ENCODE measurements at places on chromosomes 3 and 15.

GRCh38 chr15:84633311-84634227, 20.5 kb downstream of the WDR73 start:
- peak; percentile 77 for DNase-seq

DNA sequence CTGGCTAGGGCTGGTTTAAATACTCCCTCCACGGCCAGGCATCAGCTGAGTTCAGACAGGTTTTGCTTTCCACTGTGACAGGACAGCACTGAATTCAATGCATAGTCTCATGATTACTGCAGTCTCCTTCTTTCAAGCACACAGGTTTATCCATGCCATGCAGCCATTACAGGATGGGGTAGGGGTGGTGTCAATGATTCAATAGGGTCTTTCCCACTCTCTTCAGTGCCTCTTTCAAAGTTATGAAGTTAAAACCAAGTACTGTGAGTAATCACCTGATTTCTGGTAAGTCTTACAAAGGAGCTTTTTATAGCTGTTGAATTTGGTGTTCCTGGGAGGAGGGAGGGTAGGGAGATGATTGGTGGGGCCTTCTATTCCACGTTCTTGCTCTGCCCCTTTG, 47.2 kb downstream of the TMEM212 start:
- DNase-seq: no peak

GRCh38 chr15:46714950-46715349, 1002.4 kb upstream of the SEMA6D start:
- DNase-seq: no peak

GRCh38 chr15:66802025-66803001, 100.3 kb downstream of the SMAD6 start:
- DNase-seq: no peak

DNA sequence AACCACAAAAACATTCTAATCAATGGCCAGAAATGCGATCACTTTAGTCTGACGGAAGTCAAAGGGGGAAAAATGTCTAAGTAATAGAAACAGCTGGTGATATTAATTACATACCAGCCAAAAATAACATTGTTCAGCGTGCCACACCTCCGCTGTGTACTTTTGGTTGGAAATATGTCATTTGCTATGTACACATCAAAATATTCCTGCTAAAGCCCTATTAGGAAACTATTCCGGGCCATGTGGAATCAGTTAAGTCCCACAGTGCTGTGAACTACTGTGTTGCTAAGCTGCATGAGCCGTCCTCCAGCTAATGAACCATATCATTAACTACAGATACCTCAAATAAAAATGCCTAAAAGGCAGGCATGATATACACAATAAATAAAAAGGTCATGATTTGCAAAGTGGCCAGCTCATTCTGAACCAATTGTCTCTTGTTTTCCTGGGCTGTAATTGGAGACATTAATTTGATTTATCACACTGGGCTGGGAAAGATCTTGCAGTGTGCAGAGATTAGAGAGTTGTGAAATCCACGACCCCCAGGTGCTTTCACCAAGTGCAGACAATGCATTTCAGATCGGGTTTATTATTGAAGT, 200.5 kb upstream of the LRTM1 start:
- DNase-seq: no peak

GRCh38 chr3:128374746-128375445, 91.8 kb downstream of the DNAJB8 start:
- no peak for DNase-seq

DNA sequence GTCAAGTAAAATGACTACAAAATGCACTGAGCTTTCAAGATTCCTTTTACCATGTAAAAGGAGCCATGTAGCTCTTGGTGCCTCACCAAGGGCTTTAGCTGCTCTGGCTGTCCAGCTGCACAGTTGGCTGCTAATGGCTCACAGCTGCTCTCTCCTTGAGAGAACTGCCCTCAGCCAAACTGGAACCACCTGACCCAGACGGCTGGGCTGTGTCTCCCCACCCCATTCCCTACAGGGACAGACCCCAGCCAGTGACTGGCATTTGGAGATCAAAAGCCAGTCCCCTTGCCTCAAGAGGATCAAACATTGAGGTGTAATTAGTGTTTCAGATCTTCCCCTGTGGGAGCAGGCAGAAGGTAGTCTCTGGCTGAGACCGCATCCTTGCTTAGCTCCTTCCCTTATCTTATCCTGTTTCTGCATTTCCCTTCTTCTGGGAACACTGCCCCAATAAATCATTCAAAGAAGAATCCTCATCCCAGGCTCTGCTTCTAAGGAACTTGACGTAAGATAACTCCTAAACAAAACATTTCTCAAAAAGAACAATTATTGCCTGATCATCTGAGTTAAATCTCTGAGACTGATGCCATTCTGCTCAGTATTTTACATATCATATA, 28.6 kb upstream of the UBE2E2 start:
- DNase-seq: no peak

DNA sequence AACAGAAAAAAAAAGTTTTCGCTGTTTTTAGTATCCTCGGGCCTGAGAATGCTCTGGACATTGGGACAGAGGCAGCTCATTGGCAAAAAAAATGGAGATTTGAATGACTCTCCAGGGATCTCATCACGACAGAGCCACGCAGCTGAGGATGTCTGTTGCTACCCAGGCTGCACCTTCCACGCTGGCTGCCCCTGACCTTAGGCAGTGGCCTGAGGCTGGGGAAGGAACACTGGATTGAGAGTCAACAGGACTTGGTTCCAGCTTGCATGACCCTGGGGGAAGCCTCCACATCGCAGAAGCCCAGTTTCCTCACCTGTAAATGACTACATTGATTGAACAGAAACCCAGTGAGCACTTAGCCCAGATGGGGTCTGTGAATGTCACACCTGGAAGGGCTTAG, 8.7 kb upstream of the ACSBG1 start:
- no peak for DNase-seq

- no peak for DNase-seq
These were observed 14.3 kb downstream of the ZIC4 start for GRCh38 chr3:147391781-147392624.

DNA sequence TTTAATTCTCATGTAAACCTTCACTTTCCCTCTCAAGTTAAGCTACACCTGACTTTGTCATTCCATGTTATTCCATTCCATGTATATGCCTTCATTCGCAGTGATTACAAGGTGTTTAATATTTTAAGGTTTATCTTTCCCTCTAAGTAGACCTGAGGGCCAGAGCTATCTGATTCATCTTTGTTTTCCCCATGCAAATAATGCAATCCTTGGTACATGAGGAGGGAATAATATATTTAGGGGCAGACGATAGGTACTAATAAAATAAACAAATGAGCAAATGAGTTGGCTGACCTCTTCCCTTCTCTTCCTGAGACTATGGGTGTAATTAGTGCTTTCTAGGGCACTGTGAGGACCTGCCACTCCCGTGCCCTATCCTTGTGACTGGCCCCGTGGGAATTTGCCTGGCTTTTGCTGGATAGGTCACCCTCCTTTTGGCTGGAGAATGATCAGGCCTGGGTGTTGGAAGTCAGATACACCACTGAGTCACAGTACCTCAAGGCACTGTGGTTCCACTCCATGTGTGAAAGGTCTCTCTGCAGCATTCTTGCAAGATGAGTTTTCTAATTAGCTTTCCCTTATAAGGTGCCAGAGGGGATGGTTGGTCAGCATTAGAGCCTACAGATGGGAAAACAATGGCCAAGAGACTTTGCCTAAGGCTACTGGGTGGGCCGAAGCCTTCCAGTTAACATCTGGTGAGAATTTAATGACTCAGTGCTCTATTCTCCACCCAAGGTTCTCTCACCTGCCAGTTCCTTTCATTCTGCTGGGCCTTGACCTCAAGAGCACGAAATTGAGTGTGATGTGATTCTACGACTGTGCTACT, 183.2 kb downstream of the P3H2 start:
- DNase-seq: no peak

DNA sequence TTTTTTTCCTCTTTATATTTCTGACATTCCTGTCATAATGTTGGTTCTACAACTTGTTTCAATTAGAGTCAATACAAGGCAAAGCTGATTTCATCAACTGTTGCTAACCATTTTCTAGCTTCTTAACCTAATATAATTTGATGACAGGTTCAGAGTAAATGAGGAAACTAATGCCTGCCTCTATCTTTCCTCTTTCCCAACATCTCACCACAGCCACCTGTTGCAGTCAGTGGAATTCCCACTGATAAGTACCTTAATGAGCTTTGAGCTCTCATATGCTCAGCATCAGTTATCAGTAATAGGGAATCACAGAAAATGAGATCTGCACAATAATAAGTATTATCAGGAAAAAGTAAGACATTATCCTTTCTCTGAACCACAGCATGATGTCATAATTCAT, 241.9 kb downstream of the MEIS2 start:
- DNase-seq: no peak

- DNase-seq: no peak
These were observed 169.6 kb downstream of the B3GALNT1 start for GRCh38 chr3:160935413-160936095.

GRCh38 chr3:112653881-112654300, 12.9 kb upstream of the CCDC80 start:
- no peak for DNase-seq

DNA sequence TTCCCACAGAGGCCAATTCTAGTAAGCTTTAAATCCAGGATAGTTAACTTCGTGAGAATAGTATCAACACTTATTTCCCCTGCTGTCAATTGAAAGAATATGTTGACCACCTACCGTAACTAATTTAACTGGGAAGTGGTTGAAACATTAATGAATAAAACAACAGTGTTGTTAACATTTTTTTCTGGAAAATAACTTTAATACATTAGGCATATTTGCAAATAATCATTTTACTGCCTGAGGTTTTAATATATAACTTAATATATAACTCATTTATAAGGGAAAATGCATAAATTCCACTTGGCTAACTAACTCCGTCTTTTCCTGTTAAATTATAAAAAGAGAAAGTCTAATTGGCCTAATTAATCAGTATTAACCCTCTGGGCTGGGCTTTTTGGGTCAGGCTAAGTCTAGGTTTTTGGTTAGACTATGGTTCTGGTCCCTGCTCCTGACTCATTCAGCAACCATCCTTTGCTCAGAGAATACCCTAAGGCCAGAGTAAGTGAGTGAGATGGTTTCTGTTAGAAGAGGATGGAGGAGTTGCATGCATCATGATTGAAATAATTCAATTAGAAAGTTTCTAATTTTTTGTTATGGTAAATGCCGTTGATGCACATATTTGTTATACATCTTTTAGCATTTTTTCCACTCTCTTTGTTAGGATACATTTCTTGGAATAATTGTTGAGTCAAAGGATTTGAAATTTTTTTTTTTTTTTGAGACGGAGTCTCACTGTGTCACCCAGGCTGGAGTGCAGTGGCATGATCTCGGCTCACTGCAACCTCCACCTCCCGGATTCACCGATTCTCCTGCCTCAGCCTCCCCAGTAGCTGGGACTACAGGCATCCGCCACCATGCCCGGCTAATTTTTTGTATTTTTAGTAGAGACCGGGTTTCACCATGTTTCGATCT, 10.8 kb upstream of the SKIL start:
- DNase-seq: no peak

DNA sequence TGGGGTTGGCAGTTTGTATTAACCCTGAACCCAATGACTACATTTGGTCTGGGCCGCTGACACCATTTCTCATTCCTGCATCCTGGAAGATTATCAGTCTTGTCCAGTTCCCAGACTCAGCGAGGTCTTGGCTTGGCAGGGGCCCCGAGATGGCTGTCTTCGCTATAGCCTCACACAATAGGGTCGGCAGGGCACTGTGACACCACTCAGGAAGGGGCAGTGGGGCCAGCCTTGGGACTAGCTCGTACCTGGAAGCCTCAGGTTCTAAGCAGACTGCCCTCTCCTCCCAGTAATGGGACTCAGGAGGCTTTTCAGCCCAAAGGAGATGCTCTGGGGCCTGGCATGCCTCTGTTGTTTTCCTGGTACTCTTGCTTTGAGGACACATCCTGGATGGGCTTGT, 9.1 kb downstream of the TEX264 start:
- no peak for DNase-seq

DNA sequence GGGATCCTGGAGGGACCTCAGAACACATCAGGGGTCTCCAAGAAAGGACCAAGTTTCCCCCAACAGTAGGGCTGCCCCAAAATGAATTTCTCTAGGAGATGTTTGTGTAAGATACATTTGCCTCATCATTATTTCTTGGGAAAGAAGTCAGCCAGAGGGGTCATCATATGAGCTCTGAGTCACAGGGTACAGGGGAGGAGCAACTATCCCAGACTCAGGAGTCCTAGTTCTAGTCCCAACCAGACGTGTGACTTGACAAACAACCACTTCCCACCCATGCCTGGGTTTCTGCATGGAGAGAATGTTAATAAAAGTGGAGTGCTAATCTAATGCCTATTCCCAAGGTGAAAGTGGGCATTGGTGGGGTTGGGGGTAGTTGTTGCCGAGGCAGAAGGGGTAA, 144.1 kb downstream of the ALDH1A2 start:
- no peak for DNase-seq

GRCh38 chr15:65171428-65171827, 13.7 kb downstream of the CLPX start:
- DNase-seq: no peak

DNA sequence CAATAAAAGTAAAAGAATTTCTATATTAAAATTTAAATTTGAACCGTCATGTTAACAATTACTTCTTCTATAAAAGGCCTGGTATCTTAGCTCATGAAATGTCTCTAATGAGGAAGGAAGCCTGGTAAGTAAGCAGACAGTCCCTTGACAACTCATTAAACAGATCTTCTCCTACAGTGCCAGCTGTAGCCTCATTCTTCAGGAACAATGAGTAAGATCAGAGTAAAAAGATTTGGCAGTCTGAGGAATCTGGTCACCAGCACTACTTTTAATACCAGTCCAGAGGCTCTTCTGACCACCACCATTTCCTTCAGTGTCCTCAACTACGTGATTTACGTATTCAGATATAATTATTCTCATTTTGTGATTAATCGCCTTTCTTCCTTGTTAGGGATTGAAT, 955.0 kb upstream of the ALCAM start:
- no peak for DNase-seq

- no peak for DNase-seq
These were observed 102.5 kb upstream of the ICE2 start for GRCh38 chr15:60581485-60581884.

- no peak for DNase-seq
These were observed 156.4 kb downstream of the LRRC28 start for GRCh38 chr15:99407716-99408115.

- no peak for DNase-seq
These were observed 32.9 kb downstream of the SOX14 start for GRCh38 chr3:137796993-137797392.

DNA sequence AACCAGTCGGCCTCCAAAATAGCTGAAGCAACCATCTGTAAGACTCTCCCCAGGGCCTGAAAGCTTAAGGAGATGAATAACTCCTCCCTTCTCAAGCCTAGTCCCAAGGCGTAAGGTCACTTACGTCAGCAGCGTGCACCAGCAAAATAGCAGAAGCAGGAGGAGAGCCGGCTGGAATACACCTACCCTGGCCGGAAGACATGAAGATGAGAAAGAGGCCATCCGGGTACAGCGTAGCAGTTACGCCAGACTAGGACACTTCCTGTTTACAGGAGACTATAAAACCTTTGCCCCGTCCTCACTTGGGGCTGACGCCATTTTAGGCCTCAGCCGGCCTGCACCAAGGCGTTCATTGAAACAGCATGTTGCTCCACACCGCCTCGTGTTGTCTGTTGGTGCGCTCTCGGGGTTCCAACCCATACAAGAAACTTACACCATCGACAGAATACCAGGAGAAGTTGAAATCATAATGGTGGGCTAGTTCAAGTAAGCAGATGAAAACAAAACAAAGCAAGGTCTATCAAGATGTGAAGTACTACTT, 2.5 kb downstream of the CFAP92 start:
- DNase-seq: no peak

GRCh38 chr3:173109143-173109542, 31.9 kb downstream of the SPATA16 start:
- no peak for DNase-seq

GRCh38 chr3:79012530-79012913, 755.3 kb downstream of the ROBO1 start:
- DNase-seq: no peak

- no peak for DNase-seq
These were observed 101.8 kb downstream of the RPLP1 start for GRCh38 chr15:69554279-69554961.

All from T-helper 2 cell treated with Interferon-gamma antibody and Interleukin-4, amounts not matched to agents 5 μg/mL and 100 μg/mL, for 36 hours (primary cell).